Upper lobe of right lung (tissue), 1 donor: ENCODE measurements at places on chromosomes 2 and 18. TPM values are rescaled to one million over a fixed set of nuclear protein-coding genes. Genes with fewer than 3 reads are reported as not detected.

GRCh38 chr2:212197776-212198175 is 340.8 kb downstream of the ERBB4 start:
- no peak for DNase-seq

DNA sequence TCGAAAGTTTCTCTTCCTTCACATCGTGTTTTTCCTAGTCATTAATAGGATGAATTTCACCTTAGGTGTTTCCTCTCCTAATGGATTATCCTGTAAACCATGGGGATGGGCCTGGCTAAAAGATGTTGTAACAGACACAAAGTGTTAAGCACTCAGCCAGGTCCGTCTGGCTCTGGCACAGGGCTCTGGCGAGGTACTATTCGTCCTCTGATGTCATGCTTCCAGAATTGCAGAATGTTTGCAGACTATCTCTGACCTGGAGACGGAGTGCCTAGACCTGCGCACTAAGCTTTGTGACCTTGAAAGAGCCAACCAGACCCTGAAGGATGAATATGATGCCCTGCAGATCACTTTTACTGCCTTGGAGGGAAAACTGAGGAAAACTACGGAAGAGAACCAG is 13.2 kb downstream of the ATG16L1 start:
- DNase-seq = no peak

DNA sequence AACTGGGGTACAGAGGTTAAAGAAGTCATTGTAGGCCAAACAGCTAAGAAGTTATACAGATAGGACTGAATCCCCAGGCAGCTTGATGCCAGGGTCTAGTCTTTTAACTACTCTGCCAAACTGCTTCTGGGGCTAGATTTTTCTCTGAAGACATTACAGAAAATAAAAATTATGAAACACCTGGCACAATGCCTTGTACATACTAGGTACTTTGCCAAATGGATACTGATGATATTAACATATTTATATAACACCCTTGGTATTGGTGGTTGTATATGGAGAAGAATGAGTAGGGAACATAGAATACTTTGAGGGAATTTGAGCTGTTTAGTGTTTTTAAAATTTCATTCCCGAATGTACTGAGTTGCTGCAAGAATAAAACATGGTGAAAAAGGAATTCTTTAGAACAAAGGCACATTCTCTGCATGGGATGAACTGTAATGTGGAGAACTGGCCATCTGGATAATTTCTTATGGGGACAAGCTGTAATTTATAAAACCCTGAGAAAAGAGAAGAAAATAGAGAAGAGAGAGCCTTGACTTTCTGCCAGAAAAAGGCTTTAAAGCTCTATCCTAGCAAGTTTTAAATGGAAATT is 210.9 kb upstream of the TMEM200C start:
- DNase-seq = no peak

DNA sequence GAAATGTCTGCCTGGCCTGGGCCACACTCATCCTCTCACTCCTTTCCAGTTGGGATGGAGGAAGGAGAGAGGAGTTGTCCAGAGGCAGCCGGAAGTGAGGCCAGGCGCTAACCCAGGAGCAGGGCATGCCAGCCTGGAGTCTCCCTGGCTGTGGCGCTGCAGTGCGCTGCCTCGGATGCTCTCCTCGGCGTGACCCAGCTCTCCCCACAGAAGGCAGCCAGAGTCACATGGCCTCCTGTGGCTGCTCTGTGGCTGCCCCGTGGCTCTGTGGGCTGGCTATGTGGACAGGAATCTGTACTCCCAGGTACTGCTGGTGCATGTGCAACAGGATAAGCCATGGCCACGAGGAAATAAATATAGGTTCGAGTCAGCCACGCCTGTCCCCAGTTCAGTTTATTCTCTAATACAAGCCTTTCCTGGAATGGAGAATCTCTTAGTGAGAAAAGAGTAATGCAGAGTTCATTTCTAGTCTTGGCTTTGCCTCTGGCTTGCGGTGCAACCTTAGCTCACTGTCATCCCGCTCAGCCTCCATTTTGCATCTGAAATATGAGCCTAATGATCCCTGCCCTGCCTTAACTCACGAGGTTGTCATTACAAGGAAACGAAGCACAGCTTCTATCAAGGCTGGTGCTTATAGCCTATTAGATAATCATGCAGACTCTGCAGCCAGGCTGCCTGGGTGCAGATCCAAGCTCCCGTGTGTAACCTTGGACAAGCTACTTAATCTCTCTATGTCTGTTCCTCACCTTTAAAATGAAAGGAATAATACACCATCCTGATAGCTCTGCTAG is 106.3 kb downstream of the ANTXR1 start:
- no peak for DNase-seq

DNA sequence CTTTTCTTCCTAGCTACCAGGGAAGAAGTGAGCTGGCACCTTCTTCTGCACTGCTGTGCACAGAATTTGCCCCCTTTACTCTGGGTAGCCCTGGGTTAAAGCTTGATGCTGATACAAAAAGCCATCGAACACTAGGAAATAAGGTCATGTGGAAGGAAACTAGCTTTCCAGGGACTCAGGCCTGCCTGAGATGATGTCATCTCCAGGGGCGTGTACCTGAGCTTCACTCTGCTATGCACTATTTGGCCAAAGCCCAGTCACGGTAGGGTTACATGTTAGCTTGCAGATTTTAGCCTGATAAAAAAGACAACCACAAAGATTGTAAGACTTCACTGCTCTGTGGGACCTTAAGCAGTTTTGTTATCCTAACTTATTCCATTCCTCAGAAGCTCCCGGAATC is 20.4 kb downstream of the EDAR start:
- DNase-seq = no peak

DNA sequence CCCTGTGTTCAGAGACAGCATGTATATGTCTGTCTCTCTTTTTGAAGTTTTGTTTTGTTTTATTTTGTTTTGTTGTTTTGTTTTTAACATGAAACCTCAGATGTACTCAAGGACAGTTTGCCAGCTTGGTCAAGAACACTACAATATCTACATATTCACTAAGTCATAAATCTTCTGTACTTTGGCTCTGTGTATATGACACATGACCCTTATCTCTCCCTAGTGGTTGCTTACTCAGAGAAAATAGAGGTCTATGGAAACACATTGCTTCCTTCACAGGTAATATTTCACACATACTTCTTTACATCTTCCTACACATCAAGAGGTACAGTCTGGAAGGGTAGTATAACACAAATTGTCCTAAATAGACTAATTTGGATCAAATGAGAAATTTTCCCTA is 312.6 kb upstream of the VRK2 start:
- DNase-seq = no peak

DNA sequence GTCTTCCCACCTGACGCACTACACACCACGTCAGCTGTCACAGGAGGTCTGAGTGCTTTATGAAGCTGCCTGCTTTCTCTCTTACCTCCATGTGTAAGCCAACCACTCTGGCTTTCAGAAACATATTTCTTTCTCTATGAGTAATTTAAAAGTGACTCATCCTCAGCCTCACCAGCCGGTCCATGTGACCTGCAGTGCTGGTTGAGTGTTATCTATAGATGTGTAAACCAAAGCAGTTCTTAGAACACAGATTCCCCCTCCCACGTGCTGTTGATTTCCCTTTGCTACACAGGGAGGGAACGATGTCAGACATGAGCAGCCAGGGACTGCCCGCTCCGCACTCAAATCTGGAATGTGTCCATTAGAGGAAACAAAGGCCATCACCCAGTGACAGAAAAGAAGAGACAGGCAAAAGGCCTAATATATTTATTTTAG is 157.8 kb downstream of the BCL2 start:
- DNase-seq = peak; percentile 69

GRCh38 chr2:62309465-62310091 is 113.7 kb downstream of the B3GNT2 start:
- DNase-seq = no peak

GRCh38 chr2:7819850-7820249 is 862.0 kb upstream of the ID2 start:
- DNase-seq = no peak

- DNase-seq = no peak
These were observed 90.0 kb upstream of the PPP1CB start for GRCh38 chr2:28661589-28662001.

DNA sequence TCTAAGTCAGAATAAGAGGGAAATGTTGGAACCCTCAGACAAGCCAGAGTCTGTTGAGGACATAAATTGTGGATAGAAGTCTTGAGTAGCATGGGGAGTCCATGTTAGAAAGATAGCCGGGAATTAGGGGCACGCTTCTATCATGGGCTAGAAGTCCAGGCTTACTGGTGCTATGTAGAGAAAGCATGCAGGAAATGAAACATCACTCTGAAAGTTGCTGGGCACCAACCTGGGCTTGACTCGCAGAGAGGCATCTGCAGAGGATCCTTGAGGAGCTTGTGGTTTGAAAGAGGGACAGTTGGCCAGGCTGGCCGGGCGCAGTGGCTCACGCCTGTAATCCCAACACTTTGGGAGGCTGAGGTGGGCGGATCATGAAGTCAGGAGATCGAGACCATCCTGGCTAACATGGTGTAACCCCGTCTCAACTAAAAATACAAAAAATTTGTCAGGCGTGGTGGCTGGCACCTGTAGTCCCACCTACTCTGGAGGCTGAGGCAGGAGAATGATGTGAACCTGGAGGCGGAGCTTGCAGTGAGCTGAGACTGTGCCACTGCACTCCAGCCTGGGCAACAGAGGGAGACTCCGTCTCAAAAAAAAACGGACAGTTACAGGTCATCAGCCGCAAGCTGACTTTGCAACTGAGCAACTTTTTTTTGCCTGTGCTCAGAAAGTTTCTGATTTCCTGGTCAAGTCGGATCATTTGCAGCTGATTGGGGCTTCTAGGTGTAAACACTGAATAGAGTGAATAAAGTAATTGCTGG is 24.9 kb downstream of the CERS6 start:
- no peak for DNase-seq

DNA sequence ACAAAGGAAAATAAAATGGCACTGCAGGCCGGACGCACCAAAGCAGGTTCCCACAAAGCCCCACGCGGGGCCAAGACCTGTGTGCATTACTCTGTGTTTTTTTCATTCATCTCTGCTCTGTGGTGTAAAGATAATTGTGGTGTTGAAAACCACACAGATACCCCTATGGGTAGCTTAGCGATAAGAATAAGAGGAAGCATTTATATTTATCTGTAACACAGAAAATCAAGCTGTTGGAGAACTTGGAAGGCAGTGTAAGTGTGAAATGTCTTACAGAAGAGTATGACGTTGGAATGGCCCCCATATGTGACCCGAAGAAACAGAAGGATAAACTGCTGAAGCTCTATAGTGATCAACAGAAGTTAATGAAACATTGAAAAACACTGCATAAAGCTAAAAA is 20.3 kb upstream of the MARCO start:
- DNase-seq = no peak

DNA sequence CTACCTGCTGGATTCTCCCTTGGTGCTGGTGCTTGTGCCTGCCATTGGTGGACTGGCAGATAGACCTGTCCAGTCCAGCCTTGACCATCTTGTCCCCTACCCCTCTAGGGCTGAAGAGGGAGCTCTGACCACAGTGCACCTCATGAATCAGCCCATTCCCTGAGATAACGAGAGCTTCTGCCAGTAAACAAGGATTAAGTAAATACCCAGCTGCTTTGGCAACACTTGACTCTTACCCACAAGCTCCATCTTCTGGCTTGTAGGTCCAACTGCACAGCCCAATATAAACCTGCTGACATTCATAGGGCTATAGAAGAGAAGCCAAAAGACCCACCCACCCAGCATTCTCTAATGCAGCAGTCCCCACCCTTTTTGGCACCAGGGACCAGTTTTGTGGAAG is 186.4 kb downstream of the PIK3C3 start:
- no peak for DNase-seq

GRCh38 chr2:36707050-36707449 is 10.5 kb downstream of the VIT start:
- no peak for DNase-seq

DNA sequence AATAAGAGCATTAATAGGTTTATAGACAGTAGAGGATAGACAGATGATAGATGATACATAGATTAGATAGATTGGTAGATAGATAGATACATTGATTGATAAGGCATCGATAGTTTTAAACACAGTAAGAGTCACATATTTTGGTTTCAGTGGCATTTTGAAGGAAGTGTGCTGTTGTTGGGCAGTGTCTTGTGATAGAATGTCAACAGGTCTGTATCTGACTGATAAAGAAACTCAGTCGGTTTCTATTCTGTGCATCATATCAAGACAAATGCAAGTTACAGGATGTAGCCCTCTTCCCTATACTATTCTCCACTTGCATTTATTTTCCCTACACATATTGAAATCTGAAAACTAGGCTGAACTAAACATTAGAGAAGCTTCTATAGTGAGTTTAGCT is 1229.0 kb upstream of the ZEB2 start:
- DNase-seq = no peak

DNA sequence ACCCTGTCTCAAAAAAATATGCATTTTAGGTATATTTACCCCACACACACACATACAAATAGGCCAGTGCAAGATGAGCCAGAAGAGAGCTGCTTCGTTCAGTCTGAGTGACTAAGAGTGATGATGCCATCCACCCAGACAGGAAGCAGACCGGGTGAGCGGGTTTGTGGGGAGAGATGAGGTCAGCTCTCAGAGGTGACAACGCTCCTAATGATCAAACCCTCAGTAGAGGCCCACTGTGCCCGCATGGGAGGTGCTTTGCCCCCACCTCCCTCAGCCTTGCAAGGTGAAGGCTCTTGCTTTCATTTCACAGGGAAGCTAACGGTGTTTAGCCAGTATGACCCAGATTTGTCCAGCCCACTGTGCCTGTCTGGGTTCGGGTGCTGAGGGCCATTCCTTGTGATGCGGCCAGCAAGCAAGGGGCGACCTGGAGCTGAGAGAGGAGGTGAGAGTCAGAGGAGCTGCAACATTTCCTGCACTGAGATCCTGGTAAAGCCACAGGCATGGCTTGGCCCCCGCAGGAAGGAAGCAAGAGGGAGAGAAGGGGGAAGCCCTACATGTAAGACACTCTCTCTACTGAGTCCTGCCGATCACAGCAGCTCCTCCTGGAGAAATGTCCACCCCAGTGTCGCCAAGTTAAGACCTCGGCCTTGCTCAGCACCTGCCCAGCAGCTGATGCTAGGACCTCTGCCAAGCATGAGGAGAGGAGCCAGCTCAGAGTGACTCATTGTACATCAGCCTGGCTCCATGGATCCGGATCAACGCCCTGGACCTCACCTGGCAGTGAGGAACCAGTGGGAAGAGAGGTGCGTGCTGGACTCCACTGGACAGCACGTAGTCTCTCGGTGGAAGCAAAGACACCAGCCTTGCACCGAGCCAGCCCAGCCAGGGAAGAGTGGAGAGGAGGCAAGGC is 37.0 kb downstream of the NIFK start:
- DNase-seq = peak; percentile 67

DNA sequence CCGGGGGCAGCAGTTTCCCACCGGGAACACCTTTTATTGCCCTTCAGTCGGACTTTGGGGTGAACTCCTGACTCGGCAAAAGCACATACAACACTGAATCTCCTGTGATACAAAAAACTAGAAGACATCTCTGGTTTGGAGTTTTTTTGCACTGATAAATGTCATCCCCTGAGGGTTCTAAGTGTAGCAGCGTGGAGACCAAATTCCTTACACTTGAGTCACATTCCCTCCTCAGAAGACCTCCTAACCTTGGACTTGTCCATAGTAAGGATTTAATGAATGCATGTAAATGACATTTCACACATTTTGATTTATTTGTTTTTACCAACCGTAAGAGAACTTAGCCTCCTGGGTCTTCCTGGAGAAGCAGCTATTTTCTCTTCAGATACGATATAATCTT is 54.0 kb upstream of the GPR45 start:
- DNase-seq = no peak

- no peak for DNase-seq
These were observed 37.3 kb downstream of the EFR3B start for GRCh38 chr2:25079050-25079635.

IL1RN gene
- total RNA-seq = 41.7 TPM

TNFRSF11A gene
- total RNA-seq = 2.5 TPM

MOB1A gene
- total RNA-seq = 120 TPM

SLC38A11 gene
- 0.41 TPM for total RNA-seq

EHBP1 gene
- total RNA-seq = 46.7 TPM

PSMG2 gene
- total RNA-seq = 60.5 TPM

GCG gene
- total RNA-seq = not detected
